Mesothelial cell of epicardium (in vitro differentiated cells): ENCODE measurements at places on chromosomes 4 and X. TPM values are rescaled to one million over a fixed set of nuclear protein-coding genes. Genes with fewer than 3 reads are reported as not detected.
A peak's percentile ranks its signal among the peaks of the same experiment; 100 is the strongest.

- no peak for DNase-seq
Observed at GRCh38 chrX:12814420-12814819, 23.2 kb downstream of the PRPS2 start.

GRCh38 chrX:44274096-44274495, 69.4 kb downstream of the EFHC2 start:
- DNase-seq, result no peak

DNA sequence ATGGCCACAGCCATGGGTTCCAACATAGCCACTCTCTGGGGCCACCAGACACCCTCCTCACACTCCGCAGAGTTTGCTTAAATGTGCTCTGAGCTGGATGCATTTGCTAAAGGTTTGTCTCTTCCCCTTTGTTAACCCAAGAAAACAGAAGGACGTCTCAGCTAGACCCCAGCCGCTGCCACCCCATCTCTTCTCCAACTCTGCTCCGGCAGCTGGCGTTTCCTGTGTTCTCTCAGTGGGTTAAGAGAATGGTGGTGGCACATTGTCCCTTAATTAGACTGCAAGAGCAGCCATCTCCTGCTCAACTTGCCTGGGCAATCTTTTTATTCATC, 43.7 kb upstream of the FAM9C start:
- no peak for DNase-seq

GRCh38 chr4:99856166-99856565, 38.1 kb downstream of the LAMTOR3 start:
- no peak for DNase-seq

DNA sequence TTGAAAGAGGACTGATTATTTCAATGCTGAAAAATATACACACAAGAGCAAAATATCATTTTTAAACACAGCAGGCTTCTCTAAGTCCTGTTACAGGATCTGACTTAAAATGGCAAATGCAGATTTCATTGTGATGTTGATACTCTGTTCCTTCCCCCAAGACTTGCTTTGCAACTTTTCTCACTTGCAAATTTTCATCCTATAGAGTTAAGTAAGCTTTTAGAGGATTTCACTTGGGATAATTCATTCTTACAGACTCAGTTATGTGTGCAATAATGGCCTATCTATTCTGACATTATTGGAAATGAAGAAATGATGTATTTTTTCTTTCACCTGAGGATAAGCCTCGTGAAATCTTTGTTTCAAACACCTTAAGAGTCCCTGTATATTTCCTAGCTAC, 2403.2 kb downstream of the ARAP2 start:
- DNase-seq, result no peak

- DNase-seq, result no peak
Observed at GRCh38 chr4:178086320-178086719, 644.1 kb upstream of the AGA start.

DNA sequence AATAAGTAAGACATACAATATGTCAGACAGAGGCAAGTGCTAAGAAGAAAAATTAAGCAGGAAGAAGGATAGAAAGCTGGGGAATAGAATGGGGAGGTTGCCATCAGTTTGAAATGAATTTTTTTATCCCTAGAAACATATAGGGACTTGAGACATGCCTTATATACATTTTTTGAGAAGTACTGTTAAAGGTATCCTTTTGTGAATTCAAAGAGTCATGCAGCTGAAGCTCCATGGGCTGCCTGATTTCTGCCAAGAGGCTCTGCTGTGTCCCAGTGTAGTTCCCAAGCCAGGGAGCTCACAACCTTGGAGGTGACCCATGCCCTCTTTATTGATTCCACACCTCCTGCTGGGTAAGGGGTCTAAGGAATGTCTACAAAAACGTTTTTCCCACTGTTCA, 564.6 kb upstream of the DIPK2B start:
- DNase-seq, result no peak

DNA sequence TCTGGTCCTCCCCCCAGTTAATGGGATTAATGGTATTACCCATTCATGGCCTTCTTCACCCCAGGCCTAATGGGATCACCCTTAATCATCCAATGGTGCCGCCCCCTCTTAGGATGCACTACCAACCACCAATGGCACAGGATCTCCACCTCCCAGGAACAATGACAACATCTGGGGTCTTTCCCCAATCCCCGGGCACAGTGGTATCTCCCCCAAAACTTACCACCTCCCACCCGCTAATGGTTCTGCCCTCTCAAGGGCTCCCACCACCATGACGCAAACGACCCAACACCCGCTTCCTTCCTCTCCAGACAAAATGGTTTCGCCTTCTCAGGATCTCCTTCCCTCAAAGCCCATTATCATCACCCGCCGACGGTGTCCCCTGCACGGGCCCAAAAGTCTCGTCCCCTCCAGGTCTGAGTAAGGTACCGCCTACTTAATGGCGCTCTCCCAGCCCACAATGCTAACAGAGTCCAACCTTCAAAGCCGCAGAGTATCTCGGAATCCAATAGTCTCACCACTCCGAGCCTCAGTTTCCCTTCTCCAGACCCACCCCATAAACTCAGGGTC, 458 bp downstream of the GRIPAP1 start:
- no peak for DNase-seq

DNA sequence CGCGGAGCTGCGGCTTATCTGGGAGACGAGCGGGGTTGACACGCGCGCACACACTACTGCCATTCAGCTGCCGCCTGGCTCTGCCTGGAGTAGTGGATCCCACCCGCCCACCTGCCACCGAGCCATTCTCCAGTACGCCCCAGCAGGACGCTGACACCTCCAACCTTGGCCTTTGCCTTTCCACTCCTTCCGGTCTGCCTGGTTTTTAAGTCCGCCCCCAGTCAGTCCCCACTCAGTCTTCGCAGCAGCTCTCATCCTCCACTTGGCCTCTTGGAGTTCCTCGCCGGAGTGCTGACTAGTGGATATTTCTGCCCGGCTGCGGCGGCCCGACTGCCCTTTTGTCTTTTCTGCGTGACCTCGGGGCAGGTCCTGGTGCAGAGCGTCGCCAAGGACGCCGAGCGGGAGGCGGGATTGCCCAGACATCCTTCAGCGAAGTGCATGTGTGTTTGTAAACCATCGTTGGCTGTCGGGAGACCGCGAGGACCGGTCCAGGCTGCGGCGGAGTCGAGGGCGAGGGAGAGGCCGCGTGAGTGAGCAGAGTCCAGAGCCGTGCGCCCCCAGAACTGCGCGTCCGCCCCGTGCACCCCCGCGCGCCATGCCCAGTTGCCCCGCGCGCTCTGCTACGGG, 1.1 kb downstream of the SLIT2 start:
- DNase-seq, result peak; percentile 22

- no peak for DNase-seq
Observed at GRCh38 chr4:189206953-189207352, 733.7 kb upstream of the FRG1 start.

DNA sequence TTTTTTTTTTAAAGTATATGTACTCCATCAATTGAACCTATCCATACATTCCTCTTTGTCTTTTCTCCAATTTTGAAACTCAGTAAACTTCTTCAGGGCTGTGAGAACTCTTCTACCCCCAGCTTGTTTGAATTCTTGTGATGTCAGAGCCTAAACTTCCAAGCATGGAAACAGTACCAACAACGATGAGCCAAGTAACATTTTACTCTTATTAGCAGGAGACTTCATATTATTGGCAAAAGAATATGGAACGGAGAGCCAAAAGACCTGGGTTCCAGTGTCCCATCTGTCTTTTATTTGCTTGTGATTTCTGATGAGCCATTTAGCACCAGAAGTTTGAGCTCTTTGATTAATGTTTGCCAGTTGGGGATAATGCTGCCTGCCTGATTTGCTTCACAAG, 5.3 kb downstream of the DIAPH2 start:
- no peak for DNase-seq

DNA sequence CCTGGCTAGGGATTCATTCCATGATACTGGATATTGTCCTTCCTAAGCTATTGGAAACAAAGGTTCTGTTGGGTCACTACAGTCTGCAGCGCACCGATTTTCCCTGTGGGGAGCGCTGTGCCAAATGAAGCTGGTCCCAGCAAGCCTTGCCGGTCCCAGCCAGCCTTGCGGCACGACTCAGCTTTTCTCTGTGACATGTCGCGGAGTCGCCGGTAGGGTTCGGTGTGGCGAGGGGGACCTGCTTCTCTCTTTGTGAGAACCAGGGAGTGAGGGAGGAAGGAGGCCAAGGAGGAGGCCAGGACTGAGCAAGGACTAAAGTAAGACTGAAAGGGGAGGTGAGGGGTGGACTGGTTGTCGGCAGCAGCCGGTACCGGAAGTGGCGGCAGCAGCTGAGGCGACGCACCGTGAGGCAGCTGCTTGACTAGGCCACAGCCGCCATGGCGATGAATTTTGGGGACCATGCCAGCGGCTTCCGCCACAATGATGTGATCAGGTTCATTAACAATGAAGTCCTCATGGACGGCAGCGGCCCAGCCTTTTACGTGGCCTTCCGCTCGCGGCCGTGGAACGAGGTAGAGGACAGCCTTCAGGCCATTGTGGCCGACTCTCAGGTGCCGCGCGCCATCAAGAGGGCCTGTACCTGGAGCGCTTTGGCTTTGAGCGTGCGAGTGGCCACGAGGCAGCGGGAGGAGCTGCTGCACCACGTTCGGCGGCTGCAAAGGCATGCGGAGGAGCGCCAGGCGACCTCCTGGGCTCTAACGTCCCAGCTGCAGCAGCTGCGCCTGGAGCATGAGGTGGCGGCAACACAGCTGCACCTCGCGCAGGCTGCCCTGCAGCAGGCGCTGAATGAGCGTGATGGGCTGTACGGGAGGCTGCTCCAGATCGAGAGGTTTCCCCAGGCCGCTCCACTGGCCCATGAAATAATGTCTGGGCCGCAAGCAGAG, at the start of gene TEX13D:
Gene TEX13D, plus strand, starts transcription at position 180 of the 944 bp plus-strand sequence. Its CDS starts 258 bp downstream, at position 438.
- DNase-seq, result no peak

GRCh38 chr4:64405761-64406160, 3.5 kb downstream of the TECRL start:
- no peak for DNase-seq

PRKG2 gene
- 0.83 to 1.6 TPM (median 0.90 TPM) in 3 replicates for total RNA-seq

POU4F2 gene
- total RNA-seq, result not detected in 3 replicates

AMER1 gene
- 15.0 to 15.8 TPM (median 15.8 TPM) in 3 replicates for total RNA-seq

H2BW2 gene
- total RNA-seq, result 0.11 to 0.20 TPM in 2 of 3 replicates, not detected in the other
